Mononuclear cell (primary cell): ENCODE measurements at places on chromosomes 3 and 15. TPM values are rescaled to one million over a fixed set of nuclear protein-coding genes. Genes with fewer than 3 reads are reported as not detected.

Gene SCG5
- total RNA-seq, result 0.21 TPM

Gene HACD2
- 14.4 TPM for total RNA-seq

Gene CLRN1
- total RNA-seq, result not detected

Gene P4HTM
- total RNA-seq, result 18.6 TPM

Gene IQCF5
- total RNA-seq, result not detected

Gene SLC9C1
- total RNA-seq, result 0.10 TPM

Gene MELTF
- total RNA-seq, result 9.1 TPM

Gene LRRC49
- total RNA-seq, result 0.21 TPM

Gene CASR
- 1.2 TPM for total RNA-seq

Gene TLE3
- 196 TPM for total RNA-seq

Gene CD80
- 5.9 TPM for total RNA-seq

Gene AADAC
- total RNA-seq, result not detected

Gene PLA2G4D
- not detected for total RNA-seq

Gene PLSCR5
- total RNA-seq, result not detected

Gene IMPDH2
- 81.5 TPM for total RNA-seq

Gene ROPN1
- total RNA-seq, result not detected

Gene TYRO3
- 0.21 TPM for total RNA-seq

Gene DUOX2
- total RNA-seq, result 0.10 TPM

Gene POMGNT2
- 3.6 TPM for total RNA-seq

Gene SLC38A3
- total RNA-seq, result not detected

Gene ITPKA
- 0.10 TPM for total RNA-seq

Gene XCR1
- 1.0 TPM for total RNA-seq

Gene LRRC3B
- 0.10 TPM for total RNA-seq

Gene IL17RB
- total RNA-seq, result 0.10 TPM

Gene FBXO40
- under 0.01 TPM for total RNA-seq

Gene CFAP44
- total RNA-seq, result 5.8 TPM

Gene GOLGA6D
- total RNA-seq, result not detected

Gene FSIP1
- 0.94 TPM for total RNA-seq

Gene GOLGA8S
- 0.10 TPM for total RNA-seq

Gene PLS1
- total RNA-seq, result 1.2 TPM

Gene ZPLD1
- total RNA-seq, result not detected

Gene EAF2
- total RNA-seq, result 13.4 TPM

Gene GOLGA8R
- total RNA-seq, result 2.2 TPM

Gene ESYT3
- 0.21 TPM for total RNA-seq

Gene TPRG1
- total RNA-seq, result 2.4 TPM

Gene TMEM207
- not detected for total RNA-seq

Gene ATP13A5
- total RNA-seq, result not detected
